Pancreas (tissue), 10 donors: ENCODE measurements at places on chromosomes 1 and 21.
A peak's percentile ranks its signal among the peaks of the same experiment; 100 is the strongest.

DNA sequence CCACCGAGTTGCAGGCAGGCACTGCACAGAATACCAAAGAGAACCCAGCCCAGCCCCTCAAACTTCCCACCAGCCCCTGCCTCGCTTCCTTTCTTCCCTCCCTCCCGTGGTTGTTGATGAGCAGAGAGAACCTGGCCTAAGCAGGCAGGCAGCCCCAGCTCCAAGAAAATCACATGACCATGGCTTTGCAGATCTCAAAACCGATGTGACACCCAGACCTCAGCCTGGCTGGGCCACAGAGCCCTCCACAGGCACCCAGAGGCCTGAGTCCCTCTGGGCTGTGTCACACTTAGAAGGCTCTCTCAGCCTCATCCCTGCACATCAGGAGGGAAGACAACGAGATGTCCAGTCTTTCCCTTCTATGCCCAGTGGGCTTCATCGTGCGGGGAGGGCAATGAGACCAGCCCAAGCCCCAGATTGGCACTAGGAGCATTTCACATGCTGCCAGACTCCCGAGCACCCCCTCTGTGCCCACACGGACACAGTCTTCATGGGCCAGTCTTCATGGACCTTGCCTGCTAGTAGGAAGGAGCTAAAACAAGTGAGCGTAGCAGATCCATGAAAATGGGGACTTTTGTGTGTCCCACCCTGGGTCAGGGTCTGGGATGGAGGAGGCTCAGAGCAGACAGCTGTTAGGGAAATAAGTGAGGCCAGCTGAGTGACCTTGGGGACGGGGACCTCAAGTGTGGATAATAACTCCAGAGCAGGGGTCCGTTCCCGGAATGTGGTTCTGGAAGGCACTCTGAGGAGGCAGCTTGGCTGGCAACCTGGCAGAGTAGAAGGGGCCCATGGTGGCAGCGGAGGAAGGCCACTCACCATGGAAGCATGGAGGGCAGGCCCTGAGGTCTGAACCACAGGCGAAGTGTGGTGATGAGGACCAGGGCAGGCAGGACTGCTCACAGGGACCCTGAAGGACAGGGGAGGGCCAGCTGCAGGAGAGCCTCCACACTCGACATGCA, 204.4 kb upstream of the VAMP3 start:
- DNase-seq, result no peak

DNA sequence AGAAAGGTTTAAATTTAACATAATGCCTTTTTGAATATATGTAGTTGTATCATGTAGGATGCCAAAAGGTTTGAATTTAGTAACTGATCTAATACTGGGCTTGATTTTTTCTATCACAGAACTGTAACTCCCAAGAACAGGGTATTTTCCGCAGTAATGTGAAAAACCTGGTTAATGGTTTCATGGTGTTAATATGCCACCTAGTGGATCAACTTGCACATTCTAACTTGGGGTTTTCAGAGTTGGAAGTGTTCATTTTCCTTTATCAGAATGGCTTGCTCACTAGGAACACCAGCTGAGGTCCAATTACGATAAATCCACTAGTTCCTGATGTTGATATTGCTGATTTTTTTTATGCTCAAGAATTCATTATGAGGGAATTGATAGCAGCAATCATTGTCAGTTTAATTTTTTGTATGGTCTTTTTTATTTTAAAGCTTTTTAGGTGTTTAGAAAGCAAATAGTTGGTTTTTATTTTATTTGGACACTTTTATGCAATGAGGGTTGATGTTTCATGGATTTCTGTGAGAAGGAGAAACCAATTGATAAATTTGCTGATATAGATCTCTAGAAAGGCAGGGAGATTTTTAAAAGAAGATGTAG, 157.2 kb downstream of the PLA2G4A start:
- no peak for DNase-seq

DNA sequence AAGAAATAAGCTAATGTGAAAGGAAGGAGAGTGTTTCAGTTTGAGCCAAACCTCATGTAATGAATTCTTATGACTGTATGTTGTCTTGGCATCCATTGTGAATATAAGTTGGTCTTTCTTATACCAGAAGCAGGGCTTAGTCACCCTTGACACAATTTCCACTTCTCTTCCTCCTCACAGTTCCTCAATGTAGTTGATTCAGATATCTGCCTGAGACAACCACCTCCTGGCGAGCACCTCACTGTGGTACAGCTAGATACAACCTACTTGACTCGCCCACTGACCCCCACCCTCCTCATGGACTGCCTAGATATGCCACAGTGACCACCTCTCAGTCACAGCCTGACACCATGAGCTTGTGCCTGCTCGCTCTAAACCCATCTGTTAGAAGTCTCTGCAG, 45.6 kb downstream of the KYAT3 start:
- DNase-seq, result no peak

- no peak for DNase-seq
Measured at GRCh38 chr1:34415140-34415539, 238.4 kb downstream of the C1orf94 start.

DNA sequence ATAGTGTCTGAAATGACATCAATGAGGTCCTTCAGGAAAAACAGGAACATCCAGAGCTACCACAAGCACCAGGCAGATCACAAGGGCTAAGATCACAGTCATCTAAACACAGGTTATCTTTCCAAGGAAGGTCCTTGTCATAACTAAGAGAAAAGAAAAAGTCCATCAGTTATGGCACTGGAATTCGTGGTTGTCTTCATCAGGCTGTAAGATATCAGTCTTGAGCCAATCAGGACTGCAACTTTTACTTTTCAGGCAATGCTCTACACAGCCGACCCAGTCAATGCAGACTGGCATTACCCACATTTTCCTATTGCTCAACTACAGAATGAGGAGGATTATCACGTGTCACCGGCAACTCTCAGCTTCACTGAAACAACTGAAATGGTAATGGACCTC, 26.4 kb downstream of the SORT1 start:
- DNase-seq, result no peak

- DNase-seq, result no peak
Measured at GRCh38 chr1:246617768-246618167, 51.5 kb downstream of the CNST start.

DNA sequence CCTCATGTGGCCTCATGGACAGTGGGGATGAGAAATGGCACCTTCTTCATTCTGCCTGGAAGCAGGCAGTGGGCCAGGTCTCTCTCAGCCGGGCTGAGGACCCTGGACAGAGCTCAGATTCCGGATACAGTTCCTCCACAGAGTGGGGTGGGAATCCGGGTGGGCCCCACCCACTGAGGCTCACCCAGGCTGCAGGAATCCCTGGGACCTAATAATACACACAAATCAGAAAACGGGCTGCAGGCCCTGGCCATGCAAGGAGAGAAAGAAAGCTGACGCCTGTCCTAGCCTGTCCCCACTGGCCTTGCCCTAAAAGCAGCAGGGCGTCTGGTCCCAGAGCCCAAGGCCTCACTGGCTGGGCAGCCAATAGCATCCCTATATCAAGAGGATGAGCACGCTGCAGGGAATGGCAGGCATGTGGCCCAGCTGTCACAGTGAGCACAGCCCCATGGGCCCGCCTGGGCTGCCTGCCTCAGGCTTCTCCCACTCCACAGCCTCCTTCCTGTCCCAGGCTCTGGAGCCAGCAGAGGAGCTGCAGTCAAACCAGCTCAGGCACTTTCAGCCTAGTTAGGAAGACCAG, 25.3 kb downstream of the ACTA1 start:
- DNase-seq, result no peak

- DNase-seq, result no peak
Measured at GRCh38 chr1:77608893-77609292, 73.6 kb downstream of the ZZZ3 start.

DNA sequence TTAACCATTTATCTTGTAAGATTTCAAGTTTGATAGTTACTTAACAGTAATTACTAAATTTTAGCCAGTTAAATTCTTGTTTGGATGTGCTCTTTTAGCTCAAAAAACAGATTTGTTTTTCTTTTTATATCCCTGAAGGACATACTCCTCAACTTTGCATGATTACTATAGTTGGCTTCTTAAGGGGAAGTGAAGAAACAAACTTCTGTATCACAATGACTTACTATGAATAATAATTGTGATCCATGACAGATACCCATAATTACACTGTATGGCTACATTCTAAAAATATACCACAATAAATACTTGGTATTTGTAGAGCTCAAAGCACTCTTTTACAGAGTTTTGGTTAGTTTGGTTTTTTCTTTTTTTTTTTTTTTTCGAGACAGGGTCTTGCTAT, 55.8 kb downstream of the IARS2 start:
- DNase-seq, result no peak

GRCh38 chr1:59156526-59157199, 140.2 kb upstream of the FGGY start:
- no peak for DNase-seq

DNA sequence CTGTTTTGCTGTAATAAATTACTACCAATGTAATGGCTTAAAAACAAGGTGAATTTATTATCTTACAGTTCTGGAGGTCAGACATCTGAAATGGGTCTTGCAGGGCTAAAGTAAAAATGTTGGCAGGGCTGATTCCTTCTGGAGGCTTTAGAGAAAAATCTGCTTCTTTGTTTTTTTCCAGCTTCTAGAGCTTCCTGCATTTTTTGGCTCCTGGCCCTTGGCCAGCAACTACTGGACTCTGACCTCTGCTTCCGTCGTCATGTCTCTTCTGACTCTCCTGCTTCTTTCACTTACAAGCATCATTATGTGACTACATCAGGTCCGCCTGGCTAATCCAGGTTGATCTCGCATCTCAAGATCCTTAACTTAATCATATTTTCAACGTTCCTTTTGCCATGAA, 350.9 kb downstream of the S1PR1 start:
- no peak for DNase-seq

DNA sequence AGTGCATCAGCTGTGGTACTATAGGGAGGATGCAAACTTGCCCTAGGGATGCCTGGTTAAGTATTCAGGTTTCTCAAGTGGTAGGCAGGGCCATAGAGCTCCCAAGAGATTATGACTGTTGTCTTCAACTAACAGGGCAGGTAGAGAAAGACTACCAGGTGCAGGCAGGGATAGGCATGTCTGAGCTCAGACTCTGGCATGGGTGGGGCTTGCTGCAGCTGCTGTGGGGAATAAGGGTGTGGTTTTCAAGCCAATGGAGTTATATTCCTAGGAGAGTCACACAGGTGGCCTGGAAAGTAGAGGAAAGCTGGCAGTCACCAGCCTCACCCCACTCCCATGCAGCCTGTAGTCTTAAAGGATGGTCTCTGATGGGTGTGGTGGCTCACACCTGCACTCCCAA, 673.4 kb upstream of the ADGRL4 start:
- DNase-seq, result no peak

- no peak for DNase-seq
Measured at GRCh38 chr21:45950740-45951515, 30.6 kb upstream of the COL6A1 start.

DNA sequence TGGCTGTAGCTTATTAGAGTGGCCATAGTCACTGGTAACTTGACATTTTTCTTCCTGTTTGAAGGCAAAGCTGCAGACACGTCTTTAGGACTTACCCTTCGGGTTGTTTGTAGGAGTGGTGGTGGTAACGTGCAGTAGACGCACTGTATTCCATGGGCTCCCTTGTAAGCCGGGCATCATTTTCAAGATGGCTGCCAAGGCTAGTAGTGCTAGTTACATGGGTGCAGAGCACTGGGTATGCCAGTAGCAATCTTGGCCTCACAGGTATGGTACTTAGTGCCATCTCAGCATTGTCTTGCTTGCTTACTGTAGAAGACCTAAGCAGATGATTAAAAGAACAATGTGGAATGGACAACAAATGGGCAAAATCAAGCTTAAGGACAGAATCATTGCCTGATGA, 1.9 kb downstream of the YBX1 start:
- no peak for DNase-seq

DNA sequence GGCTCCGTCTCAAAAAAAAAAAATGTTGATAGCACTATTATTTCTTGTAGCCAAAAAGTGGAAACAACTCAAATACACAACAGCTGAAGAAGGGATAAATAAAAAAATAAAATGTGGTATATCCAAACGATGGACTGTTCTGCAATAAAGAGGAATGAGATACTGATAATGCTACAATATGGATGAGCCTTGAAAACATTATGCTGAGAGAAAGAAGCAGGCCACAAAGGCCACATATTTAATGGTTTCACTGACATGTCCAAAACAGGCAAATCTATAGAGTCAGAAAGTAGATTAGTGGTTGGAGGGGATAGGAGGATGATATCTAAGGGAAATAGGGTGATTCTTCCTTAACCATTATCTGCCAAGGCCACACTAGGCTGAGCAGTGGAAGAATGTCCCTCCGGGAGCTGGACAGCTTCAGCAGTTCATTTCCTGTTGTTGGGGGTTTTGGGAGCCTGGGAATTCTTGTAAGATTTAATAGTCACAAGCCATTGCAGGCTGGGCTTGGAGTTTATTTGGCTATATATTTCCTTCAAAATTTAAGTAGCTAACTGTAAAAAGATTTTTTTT, 53.5 kb downstream of the ST3GAL3 start:
- no peak for DNase-seq

- no peak for DNase-seq
Measured at GRCh38 chr1:46184920-46185658, 8.8 kb upstream of the P3R3URF start.

DNA sequence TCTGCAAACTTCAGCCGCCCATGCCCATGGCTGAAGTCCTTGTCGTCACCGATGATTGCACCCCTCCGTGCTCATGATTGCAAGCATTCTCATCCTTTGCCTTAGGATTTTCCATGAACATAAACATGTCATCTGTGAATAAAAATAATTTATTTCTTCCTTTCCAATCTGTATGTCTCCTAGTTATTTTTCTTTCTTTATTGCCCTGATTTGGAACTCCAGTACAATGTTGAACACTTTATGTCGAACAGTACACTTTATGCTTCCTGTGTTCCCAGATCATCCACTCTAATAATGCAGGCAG, 170.9 kb upstream of the SYT6 start:
- no peak for DNase-seq

DNA sequence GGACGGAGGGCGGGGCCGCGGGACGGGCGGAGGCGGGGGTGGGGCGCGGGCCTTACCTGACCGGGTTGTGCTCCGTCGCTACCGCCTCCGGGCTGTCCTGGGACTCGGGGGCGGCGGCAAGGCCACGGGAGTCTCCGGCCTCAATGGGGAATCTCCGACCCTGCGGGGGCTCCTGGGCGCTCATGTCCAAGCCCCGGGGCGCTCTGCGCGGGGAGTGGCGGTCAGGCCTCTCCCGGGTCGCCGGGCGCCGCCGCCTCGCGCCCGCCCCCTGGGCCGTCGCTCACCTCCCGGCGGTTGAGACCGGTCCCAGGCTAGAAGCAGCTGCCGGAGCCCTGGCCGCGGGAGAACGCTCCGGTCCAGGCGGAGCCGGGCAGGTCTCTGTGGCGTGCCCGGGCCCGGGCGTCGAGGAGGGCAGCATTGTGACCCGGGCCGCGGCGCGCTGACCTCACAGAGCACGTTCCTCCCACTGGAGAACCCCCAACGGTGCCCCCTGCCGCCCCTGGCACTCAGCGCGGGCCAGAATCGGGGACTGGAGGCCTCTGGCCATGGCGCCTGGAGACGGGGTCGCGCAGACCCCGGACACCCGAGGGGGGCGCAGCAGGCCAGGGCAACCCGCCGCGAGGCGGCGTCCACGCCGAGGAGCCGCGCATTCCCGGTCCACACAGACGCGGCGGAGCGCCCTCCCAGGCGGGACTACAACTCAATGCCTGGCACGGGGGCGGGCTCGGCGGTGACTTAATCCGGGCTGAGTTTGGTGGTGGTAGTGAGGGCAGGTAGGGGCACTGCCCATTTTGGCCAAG, 411 bp downstream of the FAM229A start:
- DNase-seq, result peak; percentile 59
